ENCODE measurements at places on chromosomes 7 and 10.

- no peak for DNase-seq
Observed at GRCh38 chr7:142851919-142852318, 3.0 kb upstream of the EPHB6 start.

GRCh38 chr7:82605247-82605864, 161.8 kb upstream of the CACNA2D1 start:
- DNase-seq = peak; percentile 87

DNA sequence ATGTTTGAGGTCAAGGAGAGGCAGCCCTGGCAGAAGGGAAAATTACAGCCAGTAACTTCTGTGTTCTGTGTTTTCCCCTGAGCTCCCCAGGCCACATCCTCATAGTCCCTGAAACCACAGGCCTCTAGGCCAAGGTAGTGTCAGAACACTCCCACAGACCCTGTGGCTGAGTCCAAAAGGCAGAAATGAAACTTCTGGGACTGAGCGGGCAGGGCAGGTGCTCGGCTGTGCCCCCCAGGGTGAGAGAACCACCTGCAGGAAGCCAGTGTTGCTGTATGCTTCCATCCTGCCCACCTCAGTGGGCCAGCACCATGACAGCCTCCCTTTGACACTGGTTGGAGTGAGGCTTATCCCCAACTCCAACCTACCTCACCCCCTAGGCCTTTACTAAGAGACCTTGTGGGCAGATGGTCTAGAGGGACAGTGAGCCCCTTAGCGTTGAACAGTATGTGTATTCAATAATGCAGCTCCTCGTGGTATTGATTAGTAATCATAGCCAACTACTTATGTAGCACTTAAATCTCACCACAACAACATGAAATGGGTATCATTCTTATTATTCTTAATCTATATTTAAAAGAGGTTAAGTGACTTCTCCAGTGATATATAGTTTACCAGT, 30.3 kb downstream of the PIK3CG start:
- DNase-seq = no peak

DNA sequence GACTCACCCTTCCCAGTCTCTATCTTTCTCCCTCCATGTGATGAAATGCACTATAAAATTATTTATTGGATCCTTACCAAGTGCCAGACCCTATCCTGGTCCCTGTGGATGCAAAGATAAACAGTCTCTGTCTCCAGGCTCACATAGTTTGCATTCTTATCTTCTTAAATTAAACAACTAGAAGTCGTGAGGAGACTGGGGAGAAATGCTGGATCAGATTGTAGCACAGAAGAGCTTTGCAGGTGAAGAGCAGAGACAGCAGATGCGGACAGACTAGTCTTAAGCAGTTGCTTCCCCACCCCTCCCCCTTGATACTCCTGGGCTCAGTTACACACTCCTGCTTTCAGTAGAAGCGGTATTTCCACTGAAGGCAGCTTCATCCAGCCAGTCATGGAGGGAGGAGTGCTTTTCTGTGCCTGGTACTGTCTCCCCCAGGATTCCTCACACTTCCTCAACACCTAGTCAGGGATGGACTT, 20.8 kb upstream of the CDK1 start:
- DNase-seq = peak; percentile 66

GRCh38 chr7:37097983-37098382, 350.7 kb downstream of the ELMO1 start:
- no peak for DNase-seq

- DNase-seq = no peak
Observed at GRCh38 chr10:27834476-27834875, 88.9 kb upstream of the MKX start.

GRCh38 chr7:129188892-129189660, 643 bp downstream of the SMO start:
- no peak for DNase-seq

DNA sequence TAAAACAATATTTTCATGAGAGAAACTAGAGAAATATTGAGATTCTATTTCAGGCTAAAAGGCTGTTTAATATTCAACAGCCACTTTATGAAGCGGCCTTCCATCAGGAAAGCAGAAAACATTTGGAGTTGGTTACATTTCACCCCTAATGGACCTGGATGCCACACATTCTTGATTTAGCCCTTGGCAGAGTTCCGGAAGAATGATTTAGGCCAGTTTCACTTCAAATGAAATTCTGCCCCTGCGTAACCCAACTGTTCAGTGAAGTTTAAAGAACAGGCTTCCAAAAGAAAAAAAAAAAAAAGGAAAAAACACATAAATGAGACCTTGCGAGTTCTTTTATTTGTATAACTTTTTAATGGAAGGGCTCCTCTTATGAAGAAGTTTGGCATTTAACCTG, 239.2 kb upstream of the AKR1E2 start:
- no peak for DNase-seq
